ENCODE measurements at places on chromosomes 11 and 22.

DNA sequence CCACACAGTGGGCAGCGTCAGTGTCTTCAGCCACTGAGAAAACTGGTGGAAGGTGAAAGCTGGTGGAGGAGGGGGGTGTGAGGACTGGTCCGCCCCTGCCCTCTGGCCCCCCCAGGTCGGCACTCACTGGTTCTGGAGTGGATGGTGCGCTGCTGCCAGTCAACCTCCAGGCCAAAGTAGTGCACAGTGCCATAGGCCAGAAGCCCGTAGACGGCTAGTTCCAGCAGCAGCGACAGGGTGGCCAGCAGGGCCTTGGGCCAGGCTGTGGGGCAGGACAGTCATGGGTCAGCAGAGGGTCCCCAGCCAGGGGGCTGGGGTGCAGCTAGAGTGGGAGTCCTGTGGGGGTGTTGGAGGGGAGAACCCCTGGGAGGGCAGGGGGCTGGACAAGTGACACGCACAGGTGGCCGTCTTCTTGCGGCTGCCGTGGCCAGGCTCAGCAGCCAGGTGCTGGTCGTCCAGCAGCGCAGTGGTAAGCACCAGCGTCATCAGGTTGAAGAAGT is 2.2 kb downstream of the LMF2 start:
- no peak for DNase-seq

DNA sequence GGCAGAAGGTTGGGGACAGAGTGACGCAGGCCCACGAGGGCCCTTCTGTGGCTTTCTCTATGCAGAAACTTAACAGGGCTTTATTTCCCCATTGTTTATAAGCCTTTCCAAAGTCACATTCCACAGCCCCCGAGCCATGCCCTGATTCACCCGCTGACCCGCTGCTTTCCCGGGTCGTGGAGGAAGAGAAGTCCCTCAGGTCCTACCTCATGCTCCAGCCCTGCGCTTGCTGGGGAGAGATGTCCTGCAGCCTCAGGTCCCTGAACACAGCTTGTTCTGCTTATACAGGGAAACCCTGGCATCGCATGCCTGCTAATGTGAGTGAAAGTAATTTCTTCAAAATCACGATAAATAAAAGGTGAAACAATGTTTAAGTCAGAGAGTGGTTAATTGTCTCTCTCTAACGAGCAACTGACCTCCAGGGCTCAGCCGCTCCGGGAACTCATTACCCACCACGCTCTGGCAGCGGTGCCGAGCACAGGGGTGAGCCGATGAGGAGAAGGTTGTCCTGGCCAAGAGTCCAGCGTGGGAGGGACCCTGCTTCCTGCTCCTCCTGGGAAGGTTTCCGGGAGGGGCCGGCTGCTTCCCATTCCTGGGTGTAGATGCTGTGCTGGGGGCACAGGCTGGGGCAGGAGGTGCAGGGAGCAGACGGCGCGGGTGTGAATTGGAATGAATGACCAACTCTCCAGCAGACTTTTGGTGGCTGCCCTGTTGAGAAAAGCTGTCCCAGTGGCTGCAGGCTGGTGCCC is 595.2 kb downstream of the BRD1 start:
- no peak for DNase-seq

DNA sequence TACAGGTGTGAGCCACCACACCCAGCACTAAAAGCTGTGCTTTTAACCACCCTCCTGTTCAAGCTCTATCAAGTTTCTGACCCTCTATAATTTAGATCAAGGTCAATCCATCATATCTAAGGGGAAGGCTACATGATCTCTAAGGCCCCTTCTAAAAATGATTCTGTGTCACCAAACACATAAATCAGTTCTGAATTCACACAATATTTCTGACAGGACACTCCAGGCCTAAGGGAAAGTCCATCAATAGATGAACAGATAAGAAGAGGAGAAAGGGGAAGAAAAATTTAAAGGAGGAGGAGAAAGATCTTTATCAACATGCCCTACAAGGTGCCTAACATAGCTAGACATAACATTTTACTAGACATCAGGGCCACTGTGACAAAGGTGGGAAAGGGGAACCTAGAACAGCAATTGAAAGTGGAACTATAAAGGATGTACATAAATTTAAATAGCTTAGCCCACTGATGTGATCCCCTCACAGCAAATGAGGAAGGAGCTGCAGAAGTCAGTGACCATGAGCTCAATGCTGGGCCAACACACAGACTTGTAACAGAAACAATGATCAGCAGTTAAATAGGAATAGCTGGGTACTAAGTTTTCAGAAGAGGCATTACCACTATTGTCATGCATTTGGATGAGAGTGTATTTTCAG is 4.7 kb downstream of the PRCP start:
- DNase-seq = no peak

GRCh38 chr11:102448869-102449224 is 3.7 kb downstream of the TMEM123 start:
- DNase-seq = no peak

- DNase-seq = no peak
Measured at GRCh38 chr11:68044898-68045351, 6.1 kb downstream of the TCIRG1 start.

GRCh38 chr11:3206922-3207204 is 11.8 kb downstream of the MRGPRG start:
- no peak for DNase-seq

All from foreskin keratinocyte (primary cell).